ENCODE measurements at places on chromosomes 5 and 9.

- DNase-seq, result no peak
These were observed 59.1 kb upstream of the NIPAL4 start for GRCh38 chr5:157400741-157401495.

GRCh38 chr9:97908705-97909104 is 13.6 kb downstream of the TRMO start:
- no peak for DNase-seq

DNA sequence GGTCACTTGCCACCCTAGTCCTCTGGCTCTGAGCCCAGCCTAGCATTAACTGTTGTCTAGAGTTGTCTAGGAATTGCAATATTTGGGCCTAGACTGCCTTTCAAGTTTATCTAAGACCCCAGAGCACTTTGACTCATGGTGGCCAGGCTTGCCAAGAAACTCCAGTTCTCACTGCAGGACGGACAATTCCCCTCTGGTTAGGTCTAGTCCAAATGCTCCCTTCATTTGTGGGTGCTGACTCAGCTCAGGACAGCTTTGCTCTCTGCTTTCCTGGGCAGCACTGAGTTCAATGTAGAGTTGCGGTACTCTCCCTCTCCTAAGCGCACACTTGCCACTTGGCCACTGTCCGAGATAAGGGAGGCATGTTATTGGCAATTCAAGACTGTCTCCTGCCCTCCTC is 619.4 kb downstream of the TLE1 start:
- DNase-seq, result no peak

- DNase-seq, result no peak
These were observed 17.7 kb upstream of the RNF180 start for GRCh38 chr5:64147849-64148441.

DNA sequence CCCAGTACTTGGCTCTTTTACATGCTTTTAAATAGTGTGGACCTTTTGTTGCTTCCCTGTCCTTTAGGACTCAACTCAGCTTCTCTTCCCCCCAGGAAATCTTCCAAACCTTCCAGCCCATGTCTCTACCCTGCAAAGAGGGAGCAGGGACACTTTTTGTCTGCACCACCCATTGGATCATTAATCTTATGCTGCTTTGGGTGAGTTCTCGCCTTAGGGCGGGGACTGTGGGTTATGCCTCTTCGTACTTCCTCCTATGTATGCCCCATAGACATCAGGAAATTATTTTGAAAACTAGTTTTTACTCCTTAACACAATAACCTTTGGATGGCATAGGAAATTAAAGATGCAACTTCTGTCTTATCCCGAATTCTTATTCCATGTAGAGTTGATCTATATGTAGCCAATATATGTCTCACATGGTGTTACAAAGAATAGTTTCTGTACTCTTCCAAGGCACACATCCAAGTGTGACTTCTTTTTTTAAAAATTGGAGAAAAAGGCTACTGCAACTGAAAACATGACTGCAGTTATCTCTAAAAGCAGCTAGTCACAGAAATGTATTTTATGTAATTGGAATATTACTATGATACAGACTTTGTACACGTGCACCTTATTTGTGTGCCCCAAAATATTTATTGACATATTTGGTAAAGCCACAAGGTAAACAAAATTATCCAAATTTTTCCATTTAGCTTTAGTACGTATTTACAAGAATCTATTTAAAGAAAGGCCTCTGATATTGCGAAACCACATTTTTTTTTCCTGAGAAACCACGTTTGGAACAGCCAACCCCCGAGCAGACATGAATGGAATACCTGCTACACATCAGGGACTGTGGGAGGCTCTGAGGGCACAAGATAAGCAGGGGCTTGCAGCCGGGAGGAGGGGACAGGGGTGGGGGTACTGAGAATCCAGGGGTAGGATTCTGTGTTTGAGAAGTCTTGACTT is 133.6 kb downstream of the WDR41 start:
- no peak for DNase-seq

- DNase-seq, result no peak
These were observed 56.7 kb upstream of the CPLX2 start for GRCh38 chr5:175814691-175815090.

GRCh38 chr9:26975728-26976707 is 19.8 kb downstream of the IFT74 start:
- peak; percentile 9 for DNase-seq
